ENCODE measurements at places on chromosomes 16 and 17. TPM values are rescaled to one million over a fixed set of nuclear protein-coding genes. Genes with fewer than 3 reads are reported as not detected.

DNA sequence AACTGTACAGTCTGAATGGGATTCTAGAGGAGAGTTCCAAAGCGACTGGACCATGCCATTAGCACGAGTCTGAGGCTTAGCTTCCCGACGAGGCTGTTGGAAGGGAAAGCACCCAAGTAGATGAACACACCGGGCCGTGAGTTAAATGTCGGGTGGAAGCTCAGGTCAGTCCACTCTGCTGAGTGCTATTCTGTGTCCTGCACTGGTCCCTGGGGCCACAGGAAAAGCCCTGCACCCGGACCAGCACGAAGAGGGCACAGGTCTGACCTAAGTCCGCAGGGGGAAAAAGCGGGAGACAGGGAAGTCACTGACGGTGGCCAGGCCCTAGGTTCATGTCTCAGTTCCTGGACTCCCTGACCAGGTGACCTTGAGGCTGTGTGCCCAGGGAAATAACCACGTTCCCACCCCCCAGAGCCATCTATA lies 44.1 kb upstream of the RBFOX3 start:
- DNase-seq = no peak

- DNase-seq = no peak
These were observed 26.0 kb upstream of the RSL1D1 start for GRCh38 chr16:11877374-11877773.

DNA sequence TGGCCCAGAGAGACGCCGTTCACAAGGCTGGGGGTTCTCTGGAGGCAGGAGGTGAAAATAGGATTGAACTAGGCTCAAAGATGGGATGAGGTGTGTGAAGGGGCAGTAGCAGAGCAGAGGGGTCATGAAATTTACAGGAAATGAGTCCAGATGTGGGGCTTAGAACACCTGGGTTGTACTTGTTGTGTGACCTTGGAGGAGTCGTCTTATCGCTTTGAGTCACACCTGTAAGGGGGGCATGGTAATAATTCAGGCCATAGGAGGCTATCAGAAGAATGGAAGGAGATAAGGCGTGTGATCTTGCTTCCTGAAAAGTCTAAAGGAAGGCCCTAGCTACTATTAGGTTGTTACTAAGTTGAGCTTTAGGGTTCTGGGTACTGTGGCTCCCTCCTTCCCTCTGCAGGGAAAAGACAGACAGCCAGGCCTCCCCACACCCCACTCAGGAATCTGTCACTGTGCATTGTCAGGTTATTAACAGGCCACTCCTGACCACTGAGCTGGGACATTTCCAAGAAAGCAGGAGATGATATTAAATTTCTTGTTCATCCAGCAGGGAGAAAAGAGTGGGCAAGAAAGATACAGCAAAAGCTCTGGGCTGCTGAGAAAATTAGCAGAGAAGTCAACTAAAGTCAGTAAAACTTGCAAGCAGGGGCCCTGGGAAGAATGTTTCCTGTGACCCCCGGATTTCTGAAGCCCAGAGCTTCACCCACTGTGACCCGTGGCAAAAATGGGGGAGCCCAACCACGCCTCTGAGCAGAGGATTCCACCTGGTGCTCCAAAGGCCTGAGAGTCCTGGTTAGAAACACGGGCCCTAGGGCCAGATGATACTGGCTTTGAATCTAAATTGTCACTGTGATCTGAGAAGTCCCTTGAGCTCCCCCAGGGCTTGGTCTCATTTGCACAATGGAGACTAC lies 6.0 kb upstream of the CDC42EP4 start:
- DNase-seq = no peak

- DNase-seq = no peak
These were observed 35.0 kb downstream of the PSME3IP1 start for GRCh38 chr16:57150682-57151330.

DNA sequence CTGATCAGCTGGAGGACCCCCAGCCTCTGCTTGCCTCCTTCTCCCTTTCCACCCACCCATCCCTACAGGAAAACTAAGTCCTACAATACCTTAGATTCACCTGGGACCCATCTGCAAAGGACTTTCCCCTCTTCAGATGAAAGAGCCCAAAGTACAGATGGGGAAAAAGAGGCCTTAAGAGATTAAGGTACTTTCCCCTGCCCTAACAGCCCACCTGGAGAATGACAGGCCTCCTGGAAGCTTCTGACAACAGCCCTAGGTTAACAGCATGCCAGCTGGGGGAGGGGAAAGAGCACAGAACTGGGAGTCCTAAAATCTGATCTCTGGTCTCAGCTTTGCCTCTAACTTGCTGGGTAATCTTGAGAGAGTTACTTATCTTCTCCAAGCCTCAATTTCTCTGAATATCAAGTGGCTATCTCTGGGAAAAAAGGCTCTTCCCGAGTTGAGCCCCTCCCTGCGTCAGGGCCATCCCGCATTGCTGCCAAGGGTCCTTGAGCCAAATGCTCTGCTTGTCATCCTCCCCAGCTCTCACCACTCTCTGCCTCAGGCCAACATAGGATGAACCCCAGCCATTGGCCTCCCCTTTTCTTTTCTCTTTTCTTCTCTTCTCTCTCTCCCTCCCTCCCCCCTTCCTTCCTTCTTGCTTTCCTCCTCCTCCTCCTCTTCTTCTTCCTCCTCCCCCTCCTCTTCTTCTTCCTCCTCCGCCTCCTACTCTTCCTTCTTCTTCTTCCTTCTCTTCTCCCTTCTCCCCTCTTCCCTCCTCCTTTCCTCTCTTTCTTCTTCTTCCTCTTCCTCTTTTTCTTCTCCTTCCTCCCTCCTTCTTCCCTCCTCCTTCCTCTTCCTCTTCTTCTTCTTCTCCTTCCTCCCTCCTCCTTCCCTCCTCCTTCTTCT lies 22.5 kb upstream of the SP6 start:
- DNase-seq = no peak

DNA sequence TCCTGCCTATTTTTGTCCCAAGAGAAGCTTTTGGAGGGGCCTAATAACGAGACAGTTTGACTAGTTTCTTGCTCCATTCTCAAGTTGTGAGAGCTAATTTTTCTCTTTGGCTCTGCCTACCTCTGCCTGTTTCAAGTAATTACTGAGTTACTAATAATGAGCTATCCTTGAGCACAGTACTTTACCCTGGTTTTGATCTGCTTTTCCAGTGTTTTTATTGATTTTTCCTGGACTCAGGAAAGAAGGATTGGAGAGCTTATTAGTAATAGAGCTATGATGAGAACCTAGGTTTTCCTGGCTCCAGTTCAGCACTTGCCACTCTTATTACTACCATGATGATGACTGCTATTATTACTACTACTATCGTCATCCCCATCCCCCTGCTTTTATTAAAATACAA lies 106.7 kb downstream of the HS3ST3B1 start:
- DNase-seq = no peak

DNA sequence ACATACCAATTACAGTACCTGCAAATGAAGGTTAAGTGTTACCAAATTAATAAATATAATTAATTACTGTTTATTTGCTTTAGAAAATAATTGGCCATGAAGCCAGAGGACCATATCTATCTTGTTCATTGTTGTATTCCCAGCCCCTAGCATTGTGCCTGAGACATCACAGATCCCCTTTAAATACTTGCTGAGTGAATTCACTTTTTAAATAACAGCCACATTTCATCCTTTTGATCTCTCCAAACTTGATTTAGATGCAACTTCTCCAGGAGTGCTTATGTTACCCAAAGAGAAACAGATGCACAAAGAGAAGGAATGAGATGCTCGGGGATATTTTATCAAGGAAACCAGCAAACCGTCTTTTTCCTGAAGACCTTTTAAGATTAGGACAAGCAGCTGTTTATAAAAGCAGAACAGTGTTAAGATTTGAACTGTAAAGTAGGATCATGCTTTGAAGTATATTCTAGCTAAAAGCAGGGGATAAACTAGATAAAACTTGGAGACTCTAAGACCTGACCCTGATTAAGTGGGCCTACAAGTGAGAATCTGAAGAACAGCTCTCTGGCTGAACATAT lies 66.3 kb downstream of the CHD9 start:
- no peak for DNase-seq

DNA sequence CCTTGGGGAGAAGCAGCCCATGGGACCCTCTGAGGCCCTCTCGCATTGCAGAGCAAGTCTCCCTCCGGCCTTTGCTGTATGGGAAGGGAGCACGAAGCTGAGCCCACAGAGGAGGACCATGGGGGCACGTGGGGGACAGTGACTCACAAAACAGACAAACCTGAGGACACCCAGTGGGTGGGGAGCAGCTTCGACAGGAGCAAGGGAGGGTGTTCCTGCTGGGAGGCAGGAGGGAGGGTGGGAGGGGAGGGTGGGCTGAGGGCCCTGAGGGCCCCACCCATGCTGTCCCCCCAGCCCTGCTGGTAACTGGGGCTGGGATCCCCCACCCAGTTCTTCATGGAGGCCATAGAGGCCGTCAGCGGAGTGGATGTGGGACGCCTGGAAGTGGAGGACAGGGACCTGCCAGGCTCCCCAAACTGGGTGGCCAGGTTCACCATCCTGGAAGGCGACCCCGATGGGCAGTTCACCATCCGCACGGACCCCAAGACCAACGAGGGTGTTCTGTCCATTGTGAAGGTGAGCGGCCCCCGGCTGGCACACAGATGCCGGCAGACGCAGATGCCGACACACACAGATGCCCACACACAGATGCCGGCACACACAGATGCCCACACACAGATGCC lies 12.5 kb downstream of the SLC22A31 start:
- peak; percentile 3 for DNase-seq

- no peak for DNase-seq
These were observed 14.2 kb downstream of the C16orf90 start for GRCh38 chr16:3480901-3481695.

DNA sequence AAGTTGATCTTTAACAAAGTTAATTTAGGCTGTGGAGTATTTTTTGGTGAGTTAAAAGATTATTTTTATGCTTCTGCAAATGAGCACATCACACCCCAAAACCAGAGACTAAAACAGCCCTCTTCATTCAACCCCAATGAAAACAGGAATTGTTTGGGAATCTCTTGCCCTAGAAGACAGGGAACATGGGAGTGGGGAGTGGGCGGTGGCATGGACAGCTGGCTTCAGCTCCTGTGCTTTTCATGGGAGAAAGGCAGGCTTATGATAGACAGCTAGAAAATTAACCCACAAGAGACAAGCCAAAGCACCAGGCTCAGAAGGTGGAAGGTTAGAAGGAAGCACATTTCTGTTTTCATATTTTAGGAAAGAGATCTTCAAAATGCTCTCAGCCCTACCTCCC lies 19.2 kb downstream of the GRIN2A start:
- no peak for DNase-seq

DNA sequence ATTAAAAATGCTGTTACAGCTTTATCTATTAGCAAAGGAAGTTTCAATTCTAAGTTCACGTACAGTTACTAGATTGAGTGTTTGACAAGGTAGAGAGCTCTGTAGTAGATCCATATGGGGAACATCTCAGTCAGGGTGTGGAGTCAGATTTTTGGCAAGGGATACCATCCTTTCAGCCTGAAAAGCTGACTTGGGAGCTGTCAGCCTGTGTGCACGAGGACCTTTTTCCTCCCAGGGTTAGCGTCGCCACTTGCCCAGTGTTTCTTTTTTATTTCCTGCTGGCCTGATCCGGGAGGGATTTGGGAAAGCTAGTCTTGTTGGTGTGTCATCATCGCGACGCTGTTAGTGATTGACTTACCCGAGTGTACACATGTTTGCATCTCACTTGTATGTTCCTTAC lies 29.5 kb downstream of the WWOX start:
- DNase-seq = no peak

DNA sequence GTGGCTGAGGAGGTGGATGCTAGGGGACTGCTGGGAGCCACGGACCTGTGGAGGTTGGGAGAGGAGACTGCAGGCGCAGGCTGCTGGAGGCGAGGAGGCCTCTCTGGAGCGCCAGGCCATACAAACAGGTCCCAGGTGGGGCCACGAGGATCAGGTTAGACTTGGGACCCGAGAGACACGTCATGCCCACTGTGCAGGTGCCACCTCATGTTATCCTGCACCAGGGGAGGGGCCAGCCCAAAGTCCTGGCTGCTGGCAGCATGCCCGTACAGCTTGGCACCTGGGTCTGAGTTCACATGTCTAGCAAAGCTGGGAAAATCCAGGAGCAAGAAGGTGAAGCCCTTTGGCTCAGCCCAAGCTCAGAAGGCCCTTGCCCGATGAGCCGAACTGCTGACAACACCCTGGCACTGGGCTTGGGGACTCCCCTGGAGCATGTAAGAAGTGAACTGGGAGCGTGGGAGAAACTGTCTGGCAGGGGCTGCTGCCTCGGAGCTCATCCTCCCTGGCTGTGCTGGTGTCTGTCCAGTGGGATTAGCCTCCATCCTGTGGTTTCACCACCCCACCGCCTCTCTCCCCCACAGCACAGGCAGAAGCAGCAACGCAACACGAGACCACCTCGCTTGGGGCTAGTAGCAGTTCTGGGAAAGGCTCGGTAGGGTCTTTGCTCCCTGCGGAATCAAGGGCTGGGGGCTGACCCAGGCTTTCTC lies 5.3 kb downstream of the ARHGDIA start:
- DNase-seq = no peak

DNA sequence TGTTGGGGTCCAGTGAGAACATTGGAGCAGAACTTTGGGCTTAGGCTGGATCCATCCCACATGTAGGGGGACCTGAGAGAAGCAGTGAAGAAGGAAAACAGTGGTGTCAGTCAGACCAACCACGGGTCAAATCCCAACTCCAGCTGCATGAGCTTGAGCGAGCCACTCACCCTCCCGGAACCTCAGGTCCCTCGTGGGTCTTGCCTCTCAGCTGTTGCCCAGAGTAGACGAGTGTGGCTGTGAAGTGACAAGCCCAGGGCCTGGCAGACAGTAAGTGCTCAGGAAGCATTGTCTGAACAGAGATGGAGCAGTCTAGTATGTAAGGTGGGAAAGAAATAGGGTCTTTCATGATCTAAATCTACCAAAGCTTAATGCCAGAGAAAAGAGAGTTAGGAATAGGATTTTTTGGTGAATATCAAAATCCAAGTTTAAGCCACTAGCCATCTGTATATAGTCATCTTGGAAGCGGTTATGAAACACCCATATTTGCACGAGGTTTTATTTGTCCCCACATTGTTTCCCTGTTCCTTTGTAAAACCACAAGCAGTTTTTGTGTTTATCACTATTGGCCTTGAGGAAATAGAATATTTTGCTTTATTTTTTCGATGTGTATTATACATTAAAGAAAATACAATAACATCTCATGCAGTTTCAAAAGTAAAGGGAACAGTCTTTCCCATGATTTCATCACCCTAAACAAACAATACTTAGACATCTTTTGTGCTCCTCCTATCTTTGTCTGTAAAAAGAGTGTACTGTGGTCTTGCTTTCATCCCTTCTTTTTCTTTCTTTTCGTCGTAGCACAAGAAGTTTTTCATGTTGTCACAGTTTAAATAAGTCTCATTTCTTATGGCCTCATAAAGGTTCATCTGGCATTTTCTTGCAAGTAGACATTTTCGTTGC lies 112.0 kb downstream of the CLEC16A start:
- DNase-seq = no peak

- no peak for DNase-seq
These were observed 27.1 kb upstream of the SSTR5 start for GRCh38 chr16:1045310-1045992.

Gene APOH
- not detected for total RNA-seq

Gene ITGAX
- total RNA-seq = 2.3 TPM

Gene SLC6A2
- total RNA-seq = not detected

Gene ARHGAP27
- total RNA-seq = 37.6 TPM

Gene CLN3
- 37.0 TPM for total RNA-seq

Gene GNG13
- not detected for total RNA-seq

Measured in CD8-positive, alpha-beta T cell (primary cell).